H4 (cell line): ENCODE measurements at places on chromosomes 6 and 20.

GRCh38 chr6:113662688-113663333, 194.3 kb upstream of the MARCKS start:
- no peak for DNase-seq

- no peak for DNase-seq
These were observed 1.6 kb downstream of the DNAJC5 start for GRCh38 chr20:63896264-63897105.

GRCh38 chr20:3679749-3680700, 1.8 kb downstream of the ADAM33 start:
- peak; percentile 25 for DNase-seq

- DNase-seq, result peak; percentile 65
These were observed 10.6 kb downstream of the NRN1 start for GRCh38 chr6:5995949-5996713.
